NCI-H748 treated with DMSO at 0.1 percent for 48 hours (cell line): ENCODE measurements at places on chromosomes 13 and 19.

- no peak for DNase-seq
Measured at GRCh38 chr19:32580353-32580900, 563 bp upstream of the PDCD5 start.

DNA sequence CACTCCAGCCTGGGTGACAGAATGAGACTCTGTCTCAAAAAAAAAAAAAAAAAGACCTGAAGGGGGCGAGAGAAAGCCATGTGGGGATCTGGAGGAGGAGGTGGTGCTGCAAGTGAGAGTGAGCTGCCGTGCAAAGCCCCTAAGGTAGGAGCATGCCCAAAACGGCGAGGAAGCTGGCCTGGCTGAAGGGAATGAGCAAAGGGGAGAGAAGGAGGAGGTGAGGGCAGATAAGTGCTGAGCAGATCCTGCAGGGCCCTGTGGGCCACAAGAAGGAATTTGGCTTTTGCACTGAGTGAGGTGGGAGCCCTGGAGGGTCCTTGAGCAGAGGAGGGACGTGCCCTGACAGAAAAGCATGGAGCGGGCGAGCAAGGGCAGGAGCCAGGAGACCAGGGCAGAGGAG, 19.4 kb upstream of the ADGRE5 start:
- no peak for DNase-seq

DNA sequence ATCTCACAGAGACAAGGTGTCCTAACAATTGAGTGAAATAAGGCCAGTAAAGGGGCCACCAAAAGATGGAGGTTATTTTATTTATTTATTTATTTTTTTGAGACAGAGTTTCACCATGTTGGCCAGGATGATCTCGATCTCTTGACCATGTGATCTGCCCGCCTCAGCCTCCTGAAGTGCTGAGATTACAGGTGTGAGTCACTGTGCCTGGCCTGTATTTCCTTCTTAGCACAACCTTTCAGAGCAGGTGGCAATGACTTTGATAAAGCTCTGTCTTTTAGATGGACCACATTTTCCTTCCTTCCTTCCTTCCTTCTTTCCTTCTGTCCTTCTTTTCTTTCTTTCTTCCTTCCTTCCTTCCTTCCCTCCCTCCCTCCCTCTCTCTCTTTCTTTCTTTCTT, 11.0 kb upstream of the DOCK6 start:
- no peak for DNase-seq

GRCh38 chr19:53621885-53622740, 9.7 kb upstream of the DPRX start:
- no peak for DNase-seq

GRCh38 chr13:60925686-60926085, 490.0 kb downstream of the PCDH20 start:
- DNase-seq = no peak

- no peak for DNase-seq
Measured at GRCh38 chr13:84651288-84651687, 769.0 kb upstream of the SLITRK1 start.

DNA sequence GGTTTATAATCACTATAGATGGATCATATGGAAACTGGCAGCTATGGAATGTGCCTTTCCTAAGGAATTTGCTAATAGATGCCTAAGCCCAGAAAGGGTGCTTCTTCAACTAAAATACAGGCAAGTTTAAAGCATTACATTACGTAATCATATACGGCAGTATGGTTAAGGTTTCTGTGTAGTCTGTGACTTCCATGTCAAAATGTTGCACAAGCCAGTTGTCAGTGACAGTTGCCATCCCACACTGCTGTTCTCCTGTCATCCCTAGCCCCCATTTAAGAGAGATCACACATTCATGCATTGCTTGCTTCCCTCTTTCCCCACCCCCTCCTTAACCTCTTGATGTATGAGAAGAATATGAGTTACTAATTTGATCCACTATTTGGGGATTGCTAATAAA, 47.3 kb downstream of the BRCA2 start:
- no peak for DNase-seq

- no peak for DNase-seq
Measured at GRCh38 chr19:3478409-3479176, 1.7 kb downstream of the SMIM24 start.

DNA sequence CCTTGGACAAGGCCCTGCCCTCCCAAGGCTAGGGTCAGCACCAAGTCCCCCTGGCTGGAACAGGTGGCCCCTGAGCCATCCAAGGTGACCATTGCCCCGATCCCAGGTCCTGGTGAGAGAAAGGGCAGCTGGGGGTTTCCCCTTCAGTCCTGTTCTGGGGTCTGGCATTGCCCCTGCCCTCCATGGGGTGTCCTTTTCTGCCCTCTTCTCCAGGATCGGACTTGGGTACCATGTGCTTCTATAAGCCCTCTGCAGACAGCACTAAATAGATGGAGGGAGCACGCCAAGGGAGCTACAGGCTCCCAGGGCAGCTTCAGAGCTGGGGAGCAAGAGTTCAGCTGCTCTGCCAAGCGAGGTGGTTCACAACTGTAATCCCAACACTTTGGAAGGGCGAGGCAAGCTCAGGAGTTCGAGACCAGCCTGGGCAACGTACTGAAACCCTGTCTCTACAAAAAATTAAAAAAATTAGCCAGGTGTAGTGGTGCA, 13.5 kb upstream of the KCNN1 start:
- DNase-seq = no peak

DNA sequence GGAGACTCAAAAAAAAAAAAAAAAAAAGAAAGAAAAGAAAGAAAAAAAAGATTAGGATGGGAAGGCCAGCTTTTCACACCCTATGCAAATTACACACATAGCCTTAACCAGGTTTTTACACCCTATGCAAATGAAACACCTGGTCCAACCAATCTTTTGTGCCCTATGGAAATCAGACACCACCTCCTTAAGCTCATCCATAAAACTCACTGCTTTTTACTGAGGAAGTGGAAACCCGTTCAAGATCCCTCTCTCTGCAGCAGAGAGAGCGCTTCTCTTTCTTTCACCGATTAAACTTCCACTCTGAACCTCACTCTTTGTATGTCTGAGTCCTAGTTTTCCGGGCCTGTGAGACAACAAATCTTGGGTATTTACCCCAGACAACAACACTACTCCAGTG, 25.3 kb upstream of the HOMER3 start:
- no peak for DNase-seq

DNA sequence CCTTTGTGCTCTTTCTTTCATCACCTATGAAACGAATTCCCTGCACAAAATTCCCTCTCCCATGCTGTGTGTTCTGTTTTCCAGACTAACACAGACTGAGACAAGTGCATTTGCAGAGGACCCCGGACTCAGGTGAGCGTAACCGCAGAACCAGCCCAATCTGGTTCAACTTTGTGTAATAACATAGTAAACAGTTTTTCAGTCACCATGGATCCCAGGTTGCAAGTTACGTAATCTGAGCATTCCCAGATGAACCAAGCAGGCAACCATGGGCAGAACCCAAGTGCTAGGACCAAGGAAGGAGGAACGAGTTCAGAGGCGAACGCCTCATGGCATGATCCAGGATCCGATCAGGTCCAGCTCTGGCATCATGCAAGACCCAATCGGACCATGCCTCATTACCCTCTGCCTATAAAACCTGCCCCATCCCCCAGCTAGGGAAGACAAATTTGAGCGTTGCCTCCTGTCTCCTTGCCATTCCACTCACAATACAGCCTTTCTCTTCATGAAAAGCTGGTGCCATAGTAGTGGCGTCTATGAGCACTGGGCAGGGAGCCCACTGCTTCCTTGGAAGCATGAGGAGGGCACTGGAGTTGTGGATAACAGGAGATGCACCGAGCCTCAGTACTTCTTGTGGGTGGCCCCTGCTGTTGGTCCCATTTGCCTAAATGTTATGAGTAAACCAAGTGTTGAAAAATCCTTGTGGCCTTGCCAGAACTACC, 107.6 kb downstream of the ABCC4 start:
- no peak for DNase-seq

- no peak for DNase-seq
Measured at GRCh38 chr13:70580825-70581224, 472.6 kb upstream of the KLHL1 start.

DNA sequence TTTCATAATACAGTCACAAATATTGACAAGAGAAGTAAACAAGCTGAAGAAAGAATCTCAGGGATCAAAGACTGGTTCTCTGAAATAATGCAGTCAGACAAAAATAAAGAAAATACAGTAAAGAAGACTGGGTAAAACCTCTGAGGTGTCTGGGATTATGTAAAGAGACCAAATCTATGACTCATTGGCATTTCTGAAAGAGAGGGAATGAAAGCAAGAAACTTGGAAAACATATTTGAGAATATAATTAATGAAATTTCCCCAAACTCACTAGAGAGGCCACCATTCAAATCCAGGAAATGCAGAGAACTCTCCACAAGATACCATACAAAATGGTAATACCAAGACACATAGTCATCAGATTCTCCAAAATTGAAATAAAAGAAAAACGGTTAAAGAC, 53.0 kb upstream of the GPC6 start:
- no peak for DNase-seq

DNA sequence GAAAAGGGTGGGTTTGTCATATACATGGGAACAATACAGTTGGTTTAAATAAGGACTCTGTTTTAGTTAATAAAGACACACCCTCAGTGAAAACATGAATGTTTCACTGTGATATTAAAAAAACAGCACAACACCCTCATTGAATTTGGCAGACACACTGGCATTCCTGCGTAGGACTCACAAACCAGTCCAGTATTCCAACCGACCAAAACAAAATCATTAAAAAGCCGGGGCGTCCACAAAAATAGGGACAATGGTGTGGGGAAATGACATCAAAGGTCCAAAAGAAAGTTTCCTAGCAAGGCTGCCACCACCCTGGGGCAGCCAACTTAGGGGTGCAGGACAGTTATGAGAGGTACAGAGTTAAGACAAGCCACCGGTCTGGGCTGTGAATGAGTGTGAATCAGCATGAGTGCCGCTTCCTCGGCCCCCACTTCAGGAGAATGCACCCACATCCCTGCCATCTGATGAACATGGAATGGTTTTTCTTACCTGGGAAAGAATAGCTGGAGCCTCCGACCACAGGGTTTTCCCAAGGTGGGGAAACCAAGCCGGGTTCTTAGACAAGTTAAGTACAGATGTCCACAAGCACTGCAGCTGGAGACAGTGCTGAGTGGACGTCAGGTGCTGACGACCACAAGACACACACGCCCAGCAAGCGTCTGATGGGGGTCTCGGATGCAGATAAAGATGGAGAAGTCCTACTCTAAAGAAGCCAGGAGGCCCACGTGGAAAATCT, 73.3 kb downstream of the KLF2 start:
- no peak for DNase-seq

DNA sequence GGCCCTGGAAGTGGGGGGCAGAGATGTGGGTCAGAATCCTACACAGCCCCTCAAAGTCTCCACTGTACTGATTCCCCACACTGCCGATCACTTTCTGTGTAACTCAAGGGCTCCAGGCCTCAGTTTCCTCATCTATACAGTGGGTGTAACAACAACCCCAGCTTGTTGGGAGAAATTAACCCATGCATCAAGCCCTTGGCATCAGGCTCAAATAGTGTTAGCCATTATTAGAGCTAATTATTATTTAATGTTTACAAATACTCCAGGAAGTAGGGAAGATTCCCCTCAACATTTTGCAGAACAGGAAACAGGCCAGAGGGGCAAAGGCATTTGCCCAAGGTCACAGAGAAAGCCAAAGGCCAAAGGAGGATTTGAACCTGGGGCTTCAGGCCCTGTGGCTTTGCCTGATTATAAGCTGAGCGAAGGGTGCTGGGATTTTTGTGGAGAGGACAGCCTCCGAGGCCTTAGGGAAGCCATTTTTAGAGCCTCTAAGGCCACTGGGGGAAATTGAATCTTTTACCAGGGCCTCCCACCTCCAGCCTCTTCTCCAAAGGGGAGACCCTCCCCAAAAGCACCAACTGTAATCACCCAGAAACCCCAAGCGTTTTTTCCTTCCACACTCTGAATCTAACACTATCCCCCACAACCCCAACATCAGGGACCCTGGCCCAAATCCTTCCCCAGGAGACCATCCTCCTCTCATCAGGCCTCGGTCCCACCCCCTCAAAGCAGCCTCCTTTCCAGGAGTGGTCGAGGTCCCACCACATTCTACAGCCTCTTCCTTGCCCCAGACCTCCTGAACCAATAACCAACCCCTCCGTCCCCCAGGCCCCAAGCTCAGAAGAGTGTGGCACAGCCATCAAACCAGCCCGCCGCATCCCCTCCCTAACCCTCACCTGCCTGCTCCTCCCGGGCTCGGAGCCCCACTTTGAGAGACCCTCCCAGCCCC, 1.1 kb downstream of the FKBP8 start:
- DNase-seq = no peak

DNA sequence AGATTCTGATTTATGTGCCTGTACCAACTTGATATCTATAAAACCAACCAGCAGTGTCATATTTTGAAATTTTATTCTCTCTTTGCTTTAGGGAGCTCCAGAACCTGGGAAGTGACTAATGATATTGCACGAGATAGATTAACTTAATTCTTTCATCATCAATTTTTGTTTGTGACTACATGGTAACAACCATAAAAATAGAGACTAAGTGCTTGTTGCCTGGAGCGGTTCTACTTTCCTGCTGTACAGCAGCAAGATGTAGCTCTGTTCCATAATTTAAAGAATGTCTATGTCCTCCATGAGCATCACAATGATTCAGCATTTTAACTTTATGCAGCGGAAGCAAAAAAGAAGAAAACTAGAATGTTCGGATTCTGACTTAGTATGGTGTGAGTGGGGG, 275.6 kb downstream of the KLF5 start:
- DNase-seq = no peak

GRCh38 chr19:913080-913748, at the start of gene R3HDM4:
Gene R3HDM4, minus strand, starts transcription at chr19:913219. Its CDS starts 62 bp downstream, at chr19:913157.
- peak; percentile 12 for DNase-seq

GRCh38 chr13:45596800-45597475, 18.6 kb downstream of the ERICH6B start:
- DNase-seq = no peak

GRCh38 chr13:95677564-95678266, 776 bp downstream of the DNAJC3 start:
- no peak for DNase-seq

DNA sequence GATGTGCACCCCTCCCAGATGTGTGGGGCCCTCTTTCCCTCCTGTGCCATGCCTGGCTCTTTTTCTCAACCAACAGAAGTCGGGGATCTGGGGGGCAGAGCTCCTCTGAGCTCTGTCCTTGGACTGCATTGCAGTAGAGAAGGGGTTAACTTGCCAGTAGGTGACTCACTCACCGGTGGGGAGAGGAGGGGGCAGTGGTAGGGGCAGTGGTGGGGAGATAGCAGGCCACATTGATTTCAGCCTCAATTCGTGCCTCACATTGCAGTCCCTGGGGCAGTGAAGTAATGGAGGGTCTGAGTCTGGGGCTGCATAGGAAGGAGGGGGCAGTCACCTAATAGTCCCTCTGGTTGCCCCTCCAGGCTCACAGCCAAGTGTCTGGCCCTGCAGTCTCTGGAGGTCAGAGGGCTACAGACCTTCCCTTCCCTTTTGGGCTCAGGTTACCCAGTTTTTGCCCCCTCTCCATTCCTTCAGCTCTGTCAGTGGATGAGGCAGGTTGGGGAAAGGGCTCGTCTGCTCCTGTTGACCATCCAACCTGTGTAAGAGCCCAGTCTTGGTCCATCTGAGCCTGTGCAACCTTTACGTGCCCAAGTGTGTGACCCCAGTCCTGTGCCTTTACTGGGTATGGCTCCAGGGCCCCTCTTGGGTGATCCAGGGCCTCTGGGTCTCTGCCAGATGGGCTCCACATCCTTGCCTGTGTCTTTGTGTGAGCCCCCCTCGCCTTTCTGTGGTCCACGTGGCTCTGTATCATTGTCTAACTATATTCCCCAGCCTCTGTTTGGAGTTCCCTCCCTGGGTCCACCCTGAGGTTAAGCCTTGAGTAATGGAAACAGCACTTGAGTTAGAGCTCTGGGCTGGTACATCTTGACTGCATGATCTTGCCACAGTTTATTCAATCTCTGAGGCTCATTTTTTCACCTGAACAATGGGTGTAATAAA, 13.0 kb downstream of the CIC start:
- DNase-seq = no peak

GRCh38 chr19:49502866-49503581, 6.8 kb downstream of the RPS11 start:
- DNase-seq = peak; percentile 64
